ENCODE measurements at places on chromosomes 4 and X. TPM values are rescaled to one million over a fixed set of nuclear protein-coding genes. Genes with fewer than 3 reads are reported as not detected.

DNA sequence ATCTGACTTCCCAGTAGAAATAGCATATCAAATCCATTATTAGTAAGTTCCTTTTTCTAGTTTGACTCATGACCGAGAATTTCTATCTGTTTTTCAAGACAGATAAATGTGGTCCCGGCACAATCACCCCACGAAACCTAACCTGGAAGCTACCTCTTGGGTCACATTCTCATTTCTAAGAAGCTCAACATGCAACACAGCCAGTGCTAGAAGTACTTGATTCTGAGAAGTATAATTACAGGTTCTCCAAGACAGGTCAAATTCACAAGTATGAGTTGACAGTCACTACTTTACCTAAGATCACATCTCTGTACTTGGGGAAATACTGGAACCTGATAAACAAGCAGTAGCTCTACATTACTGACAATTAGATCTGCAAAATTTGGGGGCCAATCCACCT lies 54.0 kb upstream of the PLAC1 start:
- no peak for DNase-seq

- DNase-seq = no peak
Measured at GRCh38 chr4:174739576-174739975, 89.5 kb downstream of the GLRA3 start.

STAP1 gene
- polyA plus RNA-seq = not detected

CSN2 gene
- not detected for polyA plus RNA-seq

GRCh38 chr4:84706286-84706685 lies 123.4 kb downstream of the CDS1 start:
- no peak for DNase-seq

CITED1 gene
- polyA plus RNA-seq = 7.8 TPM

- no peak for DNase-seq
Measured at GRCh38 chr4:138492176-138492575, 250.0 kb upstream of the SLC7A11 start.

DNA sequence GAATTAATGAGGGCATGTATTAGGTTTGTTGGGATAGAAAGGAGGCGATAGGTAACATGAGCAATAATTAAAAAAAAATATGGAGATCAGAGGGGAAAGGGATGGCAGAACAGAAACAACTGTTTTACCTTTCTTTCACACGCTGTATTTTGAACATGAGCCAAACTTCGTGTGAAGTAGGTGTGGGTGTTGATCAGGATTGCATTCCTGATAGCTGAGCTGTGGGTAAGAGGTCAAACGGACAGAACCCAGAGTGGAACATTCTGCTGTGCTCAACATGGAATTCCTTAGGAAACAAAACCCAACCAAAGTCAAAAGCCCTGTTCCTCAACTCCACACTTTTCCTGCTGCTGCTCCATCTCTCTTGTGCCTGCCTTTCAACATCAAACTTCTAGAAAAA lies 162.5 kb upstream of the CASK start:
- no peak for DNase-seq

CCKAR gene
- polyA plus RNA-seq = 0.89 TPM
